ENCODE measurements at places on chromosomes 2 and 18. TPM values are rescaled to one million over a fixed set of nuclear protein-coding genes. Genes with fewer than 3 reads are reported as not detected.

GRCh38 chr2:212730994-212731393 is 192.4 kb upstream of the ERBB4 start:
- no peak for DNase-seq

TAF4B gene
- 2.1 TPM for total RNA-seq

REG3A gene
- total RNA-seq: 737 TPM

DNA sequence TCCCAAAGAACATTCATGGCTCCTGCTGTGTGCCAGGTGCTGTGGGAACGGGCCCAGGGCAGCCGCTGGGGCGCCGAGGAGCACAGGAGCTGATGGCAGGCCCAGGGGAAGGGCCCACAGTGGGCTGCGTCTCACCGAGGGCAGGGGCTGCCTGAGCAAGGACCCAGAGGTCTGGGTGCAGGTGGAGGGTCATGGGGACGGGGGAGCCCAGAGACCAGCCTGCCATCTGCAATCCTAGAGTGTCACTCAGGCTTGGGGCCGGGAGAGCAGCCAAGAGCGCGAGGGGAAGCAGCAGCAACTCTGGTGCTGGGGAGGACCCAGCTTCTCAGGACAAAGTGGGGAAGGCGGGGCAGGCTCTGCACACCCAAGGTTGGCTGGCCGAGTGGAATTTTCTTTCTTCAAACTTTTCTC is 207.4 kb downstream of the HDAC4 start:
- DNase-seq: peak; percentile 12

DNA sequence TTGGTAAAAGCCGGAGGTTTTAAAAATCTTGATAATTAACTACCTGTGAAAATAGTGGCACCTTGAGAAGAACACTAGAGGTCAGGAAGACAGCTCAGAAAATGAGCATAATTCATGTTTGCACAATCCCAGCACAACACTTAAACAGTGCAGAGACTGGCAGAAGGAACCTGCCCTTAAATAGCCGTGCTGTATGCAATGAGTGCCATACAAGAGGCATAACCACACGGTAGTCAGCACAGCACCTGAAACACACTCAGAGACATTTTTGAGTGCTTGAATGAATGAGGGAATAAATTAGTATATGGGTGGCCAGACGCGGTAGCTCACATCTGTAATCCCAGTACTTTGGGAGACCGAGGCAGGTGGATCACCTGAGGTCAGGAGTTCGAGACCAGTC is 164.9 kb downstream of the PAX3 start:
- DNase-seq: no peak

L3MBTL4 gene
- total RNA-seq: 15.1 TPM

- no peak for DNase-seq
Observed at GRCh38 chr2:106882673-106883072, 3.3 kb downstream of the ST6GAL2 start.

DNA sequence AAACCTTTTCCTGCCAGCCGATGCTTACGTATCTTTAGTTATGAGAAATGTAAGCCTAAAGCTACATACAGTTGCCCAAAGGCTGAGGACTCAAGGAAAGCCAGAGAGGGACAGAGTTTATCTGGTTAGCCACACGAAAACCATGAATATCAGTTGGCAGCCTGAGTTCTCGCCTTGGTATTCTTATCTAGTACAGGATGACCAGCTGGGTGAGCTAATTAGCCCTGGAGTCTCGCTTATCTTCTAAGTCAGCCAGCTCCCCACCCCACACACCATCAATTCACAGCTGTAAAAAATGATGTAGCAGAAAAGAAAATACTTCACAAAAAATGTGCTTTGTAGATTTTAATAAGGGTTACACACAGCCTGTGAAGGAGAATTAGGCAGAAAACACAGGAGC is 617.5 kb upstream of the SOX11 start:
- no peak for DNase-seq

SERPINB8 gene
- 3.1 TPM for total RNA-seq

ADD2 gene
- 4.2 TPM for total RNA-seq
